ENCODE measurements at places on chromosomes 11 and 22.
A peak's percentile ranks its signal among the peaks of the same experiment; 100 is the strongest.

DNA sequence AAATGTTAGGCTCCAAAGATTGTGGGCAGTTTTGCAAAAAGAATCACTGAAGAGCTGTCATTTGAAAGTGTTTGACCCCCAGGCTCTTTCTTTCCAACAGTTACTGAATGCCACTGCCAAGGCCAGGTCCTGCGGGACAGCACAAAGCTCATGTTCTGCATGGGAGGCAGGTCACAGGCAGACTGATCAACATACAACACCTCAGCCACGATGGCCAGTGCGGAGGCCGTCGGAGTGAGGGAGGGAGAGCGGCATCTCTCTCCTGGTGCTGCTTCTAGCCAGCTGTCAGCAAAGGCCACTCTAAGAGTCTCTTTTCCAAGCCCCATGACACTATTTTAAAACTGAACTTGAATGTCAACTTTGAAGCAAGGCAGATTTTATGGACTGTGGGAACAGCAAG, 49.9 kb downstream of the ARFGAP3 start:
- DNase-seq: no peak

DNA sequence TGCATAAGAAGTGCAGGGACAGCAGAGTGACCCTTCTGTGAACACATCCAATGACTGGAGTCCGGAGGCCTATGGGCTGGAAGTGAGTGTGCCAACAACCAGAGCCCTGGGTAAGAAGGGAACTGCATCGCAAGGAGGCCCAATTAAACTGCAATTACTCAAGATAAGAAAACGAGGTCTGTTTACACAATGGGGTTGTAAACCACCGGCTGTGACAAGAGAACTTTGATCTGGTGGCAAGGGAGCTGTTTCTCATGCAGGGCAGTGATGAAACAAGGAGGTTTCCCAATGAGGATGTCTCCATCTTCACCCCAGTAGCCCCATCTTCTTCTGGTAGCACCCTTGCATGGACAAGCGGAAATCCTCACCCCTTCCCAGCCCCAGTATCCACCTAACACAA, 21.5 kb downstream of the ETS1 start:
- DNase-seq: peak; percentile 86

GRCh38 chr22:24427500-24428164, at the start of gene ADORA2A:
ADORA2A (plus strand) TSS chr22:24427599; CDS start chr22:24433405, 5,806 bp downstream.
- no peak for DNase-seq

GRCh38 chr11:117573326-117573725, 223.7 kb downstream of the DSCAML1 start:
- DNase-seq: no peak

GRCh38 chr22:36355362-36355761, 32.4 kb downstream of the MYH9 start:
- DNase-seq: no peak

DNA sequence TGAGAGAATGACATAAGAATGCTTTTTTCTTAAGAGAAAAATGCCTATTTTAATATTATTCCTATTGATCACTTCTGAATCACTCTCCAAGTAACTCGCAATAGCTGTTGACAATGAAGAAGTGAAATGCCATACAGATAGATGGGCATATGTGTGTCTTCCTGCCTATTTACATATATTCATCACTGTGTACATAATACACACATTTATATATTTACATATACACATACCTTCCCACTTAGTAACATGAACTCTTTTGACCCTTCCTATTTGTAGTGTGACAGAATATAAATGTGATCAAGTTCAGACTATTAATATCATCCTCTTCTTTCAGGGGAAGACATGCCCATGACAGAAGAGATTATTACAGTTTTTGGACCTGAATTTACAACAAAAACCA, 756.7 kb downstream of the DLG2 start:
- no peak for DNase-seq

DNA sequence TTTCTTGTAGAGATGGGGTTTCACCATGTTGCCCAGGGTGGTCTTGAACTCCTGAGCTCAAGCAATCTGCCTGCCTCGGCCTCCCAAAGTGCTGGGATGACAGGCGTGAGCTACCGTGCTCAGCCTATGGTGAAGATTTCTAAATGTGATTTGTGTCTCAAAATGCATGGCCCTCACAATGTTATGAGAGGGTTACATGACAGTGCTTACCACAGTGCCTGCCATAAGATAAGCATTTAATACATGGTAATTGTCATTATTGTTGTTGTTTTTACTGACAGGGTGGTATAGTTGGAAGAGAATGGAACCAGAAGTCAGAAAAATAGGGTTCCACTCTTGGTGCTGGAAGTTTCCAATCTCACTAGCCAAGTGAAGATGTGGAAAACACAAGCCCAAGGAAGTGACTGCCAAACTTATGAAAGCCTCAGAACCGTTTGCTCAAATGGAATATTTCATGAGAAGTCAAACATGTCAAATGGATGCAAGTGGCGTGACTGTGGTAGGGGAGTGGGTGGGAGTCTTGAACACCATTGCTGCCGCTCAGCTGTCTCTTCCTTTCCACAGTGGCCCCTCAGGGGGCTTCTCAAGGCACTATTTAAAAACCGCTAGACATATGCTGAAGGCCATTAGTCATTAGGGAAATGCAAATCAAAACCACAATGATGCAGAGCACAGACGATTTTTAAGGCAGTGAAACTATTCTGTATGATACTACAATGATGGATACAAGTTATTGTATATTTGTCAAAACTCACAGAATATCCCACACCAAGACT, 29.1 kb upstream of the LMO2 start:
- DNase-seq: no peak

DNA sequence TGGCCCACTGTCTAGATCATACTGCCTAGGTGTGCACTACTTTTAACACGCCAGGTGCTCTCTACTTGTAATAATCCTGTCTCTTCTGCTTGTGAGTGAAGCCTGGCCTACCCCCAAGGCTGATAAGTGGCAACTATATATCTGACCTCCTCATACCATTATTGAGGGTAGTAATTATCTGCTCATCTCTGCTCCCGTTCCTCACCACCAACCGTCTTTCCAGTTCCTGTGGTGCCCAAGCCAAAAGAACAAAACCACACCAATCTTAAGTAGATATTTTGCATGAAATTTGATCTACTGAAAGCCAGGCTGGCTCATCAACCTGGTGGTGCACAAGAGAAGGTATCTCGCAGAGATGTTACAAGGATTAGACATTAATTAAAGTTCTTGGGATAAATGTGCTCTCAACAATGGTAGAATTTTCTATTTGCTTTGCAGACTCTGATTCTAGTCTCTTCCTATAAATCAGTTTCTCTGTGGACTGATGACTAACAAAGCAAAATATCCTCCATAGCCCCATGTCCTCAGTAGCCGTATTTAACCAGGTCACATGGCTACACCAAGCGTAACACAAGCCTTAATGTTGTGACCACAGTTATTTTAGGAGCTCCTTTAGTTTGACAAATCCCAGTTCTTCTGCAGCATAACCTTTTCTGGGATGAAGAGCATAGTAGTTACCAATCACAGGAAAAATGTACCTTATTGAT, 267.2 kb downstream of the NTM start:
- DNase-seq: no peak

DNA sequence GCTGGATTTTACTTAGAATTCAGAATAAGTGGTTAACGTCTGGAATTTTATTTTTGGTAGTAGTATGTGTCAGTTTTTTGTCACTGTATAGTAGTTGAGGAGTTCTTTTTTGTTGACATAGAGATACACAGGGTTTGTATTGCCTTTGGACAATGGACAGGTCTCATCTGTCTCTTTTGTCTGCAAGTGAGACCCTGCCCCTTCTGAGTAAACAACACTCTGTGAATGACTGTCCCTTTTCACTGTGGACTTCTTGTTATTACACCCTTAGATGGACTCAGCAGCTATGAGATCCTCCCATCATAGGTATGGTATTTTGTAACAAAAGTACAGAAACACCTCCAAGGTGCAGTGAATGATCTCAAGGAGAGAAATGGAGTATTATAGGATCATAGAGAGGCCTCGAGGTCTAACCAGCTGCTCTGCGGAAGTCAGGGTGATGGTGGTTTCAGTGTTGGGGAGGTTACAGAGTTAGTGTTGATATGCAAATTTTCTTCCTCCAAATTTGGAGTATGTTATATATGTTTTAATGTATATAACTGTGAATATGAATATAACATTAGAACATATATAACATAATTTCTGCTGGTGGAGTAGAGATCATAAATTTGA, 7.8 kb downstream of the PPP6R3 start:
- no peak for DNase-seq

- no peak for DNase-seq
These were observed 37.5 kb downstream of the ARFGAP3 start for GRCh38 chr22:42819412-42820044.

- DNase-seq: no peak
These were observed 18.4 kb upstream of the FTH1 start for GRCh38 chr11:61985869-61986268.

- no peak for DNase-seq
These were observed 80.4 kb downstream of the SERGEF start for GRCh38 chr11:17932472-17932871.

GRCh38 chr22:36362932-36363331, 24.8 kb downstream of the MYH9 start:
- no peak for DNase-seq

- DNase-seq: no peak
These were observed 1.7 kb upstream of the TUBGCP6 start for GRCh38 chr22:50246242-50247175.

GRCh38 chr11:63908631-63909401, 8.1 kb downstream of the RCOR2 start:
- DNase-seq: no peak

DNA sequence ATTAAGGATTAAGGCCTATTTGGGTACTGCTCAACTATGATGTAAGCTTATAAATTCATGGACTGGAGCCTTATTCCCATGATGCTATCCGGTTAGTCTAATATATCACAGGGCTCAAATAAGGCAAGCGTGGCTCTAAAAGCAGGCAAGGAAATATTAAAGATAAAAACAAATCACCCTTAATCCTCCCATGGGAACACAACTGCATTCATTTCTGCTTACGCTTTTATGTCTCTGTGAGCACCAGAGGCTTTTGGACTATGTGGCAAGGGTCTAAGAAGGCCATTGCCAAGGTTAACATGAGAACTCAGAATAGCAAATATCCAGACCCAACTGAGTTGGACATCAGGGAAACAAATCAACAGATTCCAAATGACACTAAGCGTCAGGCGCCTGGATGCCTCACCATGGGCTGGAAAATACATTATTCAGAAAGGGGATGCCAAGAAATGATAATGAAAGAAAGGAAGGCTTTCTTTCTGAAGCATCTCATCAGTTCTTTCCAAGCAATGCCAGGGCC, 138.1 kb downstream of the SLC1A2 start:
- DNase-seq: no peak

DNA sequence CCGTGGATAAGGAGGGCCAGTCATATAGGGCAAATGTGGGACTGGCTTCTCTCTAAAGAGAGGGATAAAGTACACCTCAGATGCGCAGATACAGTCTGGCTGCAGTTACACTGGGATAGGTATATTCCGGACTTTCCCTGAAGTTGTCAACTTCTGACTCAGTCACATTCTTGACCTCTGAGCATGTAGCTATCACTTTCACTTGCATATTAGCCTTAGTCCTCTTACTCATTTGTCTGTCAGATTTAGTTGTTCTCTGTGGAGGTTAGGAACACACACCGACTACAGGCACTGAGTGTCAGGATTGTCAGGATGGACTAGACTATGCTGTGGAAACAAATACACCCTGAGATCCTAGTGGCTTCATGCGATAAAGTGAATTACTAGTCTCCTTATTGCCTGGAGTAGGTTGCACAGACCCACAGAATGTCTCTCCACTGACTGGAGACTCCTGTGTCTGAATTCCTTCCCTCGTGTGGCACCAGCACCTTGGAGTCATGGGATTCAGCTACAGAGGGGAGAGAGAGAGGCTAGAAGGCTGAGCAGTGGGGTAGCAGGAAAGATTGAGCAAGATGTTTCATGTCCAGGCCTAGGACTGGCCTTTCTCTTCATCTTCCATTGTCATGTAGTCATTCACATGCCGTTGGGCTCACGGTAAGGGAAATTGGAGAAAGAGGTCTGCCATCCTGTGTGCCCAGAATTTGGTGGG, 654.3 kb downstream of the NTM start:
- no peak for DNase-seq

DNA sequence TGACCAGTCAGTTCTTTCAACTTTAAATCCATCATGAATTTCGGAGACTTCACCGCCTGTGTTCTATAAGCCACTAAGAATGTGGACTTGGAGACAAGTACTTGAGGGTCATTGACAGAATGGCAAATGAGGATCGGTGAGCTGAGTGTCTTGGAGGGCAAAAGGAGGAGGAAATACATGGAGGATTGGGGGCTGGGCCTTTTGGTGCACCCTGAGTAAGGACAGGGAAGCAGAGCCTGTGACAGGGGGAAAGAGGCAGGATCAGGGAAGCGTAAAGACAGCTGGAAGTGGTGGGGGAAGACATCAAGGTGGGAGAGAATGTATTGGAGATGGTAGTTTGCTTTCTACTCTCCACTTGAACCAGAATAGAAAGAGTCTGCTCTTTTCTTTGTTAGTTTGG, 70.4 kb upstream of the MTMR2 start:
- no peak for DNase-seq

DNA sequence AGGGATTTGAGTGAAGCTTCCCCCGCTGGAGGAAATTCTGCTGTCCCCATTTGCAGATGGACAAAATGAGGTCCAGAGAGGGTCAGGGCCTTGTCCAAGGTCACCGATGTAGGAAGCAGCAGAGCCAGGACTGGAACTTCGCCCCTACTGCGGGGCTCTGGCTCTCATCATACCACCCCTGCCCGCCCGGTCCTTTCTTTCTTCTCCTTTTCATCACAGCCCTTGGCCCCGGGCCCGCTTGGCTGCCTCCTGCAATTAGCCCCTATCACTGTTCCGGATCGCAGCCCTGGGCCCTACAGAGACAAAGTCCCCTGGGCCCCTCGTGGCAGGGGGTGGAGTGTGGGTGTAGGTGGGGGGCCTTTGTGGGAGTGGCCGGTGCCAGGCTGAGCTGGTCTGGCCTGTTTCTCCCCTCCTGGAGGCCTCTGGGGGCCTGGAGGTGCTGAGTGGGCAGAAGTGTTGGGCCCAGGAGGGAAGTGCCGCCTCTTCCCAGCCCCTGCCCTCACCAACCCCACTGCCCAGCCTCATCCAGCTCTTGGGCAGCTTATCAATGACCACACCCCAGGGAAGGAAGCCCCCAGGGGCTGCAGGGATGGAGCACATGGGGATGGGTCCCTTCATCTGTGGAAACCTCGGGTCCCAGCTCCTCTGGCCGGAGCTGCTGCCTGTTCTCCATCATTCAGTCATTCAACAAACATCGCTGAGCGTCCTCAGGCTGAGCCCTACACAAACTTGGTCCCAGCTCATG, 3.4 kb downstream of the EMID1 start:
- peak; percentile 7 for DNase-seq

DNA sequence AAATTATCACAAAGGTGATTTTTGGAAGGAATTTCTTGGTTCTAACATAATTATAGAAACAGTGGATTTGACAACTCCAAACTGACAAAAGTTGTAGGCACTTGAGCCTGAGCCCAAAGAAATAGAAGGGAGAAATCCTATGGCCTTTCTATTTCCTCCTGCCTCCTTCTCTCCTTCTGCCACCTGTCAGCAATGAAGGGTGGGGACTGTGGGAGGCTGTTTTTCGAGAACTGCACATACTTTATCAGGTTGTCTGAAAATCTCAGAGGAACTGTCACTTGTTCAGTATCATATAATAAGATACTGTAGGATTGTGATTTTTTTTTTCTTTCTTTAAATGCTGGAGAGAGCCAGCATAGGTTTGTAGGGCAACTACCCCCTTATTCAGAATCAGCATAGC, 187.9 kb upstream of the SESN3 start:
- no peak for DNase-seq
